CD4-positive, alpha-beta T cell treated with Interleukin-4 for 4 hours (primary cell): ENCODE measurements at places on chromosomes 1 and 21.

DNA sequence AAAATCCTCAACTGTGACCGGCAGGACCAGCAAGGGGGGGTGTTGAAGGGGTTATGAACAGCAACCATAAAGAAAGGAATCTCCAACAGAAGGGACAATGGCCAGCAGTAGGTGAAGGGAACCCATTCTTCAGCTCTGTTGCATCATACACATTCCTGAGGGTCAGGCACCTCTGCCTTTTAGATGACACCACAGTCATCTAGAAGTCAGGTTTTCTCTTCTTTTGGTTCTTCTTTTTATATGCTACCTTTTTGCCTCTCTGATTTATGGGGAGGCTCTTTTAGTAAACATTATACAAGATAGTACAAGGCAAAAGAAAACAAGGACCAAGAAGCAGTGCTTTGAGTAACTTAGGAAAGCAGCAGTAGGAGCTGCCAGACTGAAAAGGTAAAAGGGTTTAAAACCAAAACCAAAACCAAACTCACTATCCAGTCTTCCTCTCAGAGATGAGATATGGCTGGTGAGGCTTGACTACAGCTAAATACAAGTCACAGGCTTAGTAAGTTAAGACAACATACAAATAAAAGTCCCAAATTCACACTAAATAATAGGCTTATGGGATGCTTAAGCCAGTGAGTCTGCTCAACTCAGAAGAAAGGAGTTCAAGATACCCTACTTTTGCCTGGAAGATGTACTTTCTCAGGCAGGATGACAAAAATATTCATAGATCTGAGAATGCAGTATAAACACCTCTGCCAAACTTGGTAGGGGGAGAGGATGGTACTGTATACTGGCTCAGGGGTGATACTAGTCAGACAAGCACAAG lies 4.1 kb downstream of the TEX38 start:
- peak; percentile 38 for DNase-seq

DNA sequence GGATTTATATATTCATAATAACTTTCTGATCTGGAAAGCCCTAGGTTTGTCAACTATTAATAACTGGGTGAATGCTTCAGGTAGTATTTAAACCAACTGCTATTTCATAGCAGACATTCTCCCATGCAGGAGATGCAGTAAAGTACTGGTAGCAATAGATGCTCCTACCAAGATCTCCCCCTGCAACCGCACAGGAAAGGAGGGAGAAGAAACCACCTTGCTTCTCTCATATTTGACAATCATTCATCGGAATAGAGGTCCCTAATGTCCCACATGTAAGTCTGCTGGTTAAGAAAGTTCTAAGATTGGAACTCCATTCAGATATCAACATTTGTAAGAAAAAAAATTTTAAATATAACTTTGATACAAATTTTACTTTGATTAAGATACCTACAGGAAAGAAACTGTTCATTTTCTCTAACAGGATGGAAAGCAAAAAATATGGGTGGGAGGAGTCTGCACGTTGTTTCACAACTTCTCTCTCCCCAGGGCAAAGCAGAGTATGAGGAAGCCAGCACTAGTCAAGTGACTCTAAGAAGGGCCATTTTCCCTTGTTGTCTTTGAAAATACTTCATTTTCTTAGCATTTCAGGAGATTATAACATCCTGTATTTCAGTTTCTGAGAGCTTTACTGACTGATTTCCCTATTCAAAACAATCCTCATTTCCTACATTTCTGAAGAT lies at the start of gene PYHIN1:
PYHIN1 (plus strand) TSS at position 498 of the 683 bp plus-strand sequence. CDS start 5,359 bp downstream, outside the sequence.
- DNase-seq: peak; percentile 70

- no peak for DNase-seq
Measured at GRCh38 chr1:173275496-173275895, 68.4 kb upstream of the TNFSF4 start.

DNA sequence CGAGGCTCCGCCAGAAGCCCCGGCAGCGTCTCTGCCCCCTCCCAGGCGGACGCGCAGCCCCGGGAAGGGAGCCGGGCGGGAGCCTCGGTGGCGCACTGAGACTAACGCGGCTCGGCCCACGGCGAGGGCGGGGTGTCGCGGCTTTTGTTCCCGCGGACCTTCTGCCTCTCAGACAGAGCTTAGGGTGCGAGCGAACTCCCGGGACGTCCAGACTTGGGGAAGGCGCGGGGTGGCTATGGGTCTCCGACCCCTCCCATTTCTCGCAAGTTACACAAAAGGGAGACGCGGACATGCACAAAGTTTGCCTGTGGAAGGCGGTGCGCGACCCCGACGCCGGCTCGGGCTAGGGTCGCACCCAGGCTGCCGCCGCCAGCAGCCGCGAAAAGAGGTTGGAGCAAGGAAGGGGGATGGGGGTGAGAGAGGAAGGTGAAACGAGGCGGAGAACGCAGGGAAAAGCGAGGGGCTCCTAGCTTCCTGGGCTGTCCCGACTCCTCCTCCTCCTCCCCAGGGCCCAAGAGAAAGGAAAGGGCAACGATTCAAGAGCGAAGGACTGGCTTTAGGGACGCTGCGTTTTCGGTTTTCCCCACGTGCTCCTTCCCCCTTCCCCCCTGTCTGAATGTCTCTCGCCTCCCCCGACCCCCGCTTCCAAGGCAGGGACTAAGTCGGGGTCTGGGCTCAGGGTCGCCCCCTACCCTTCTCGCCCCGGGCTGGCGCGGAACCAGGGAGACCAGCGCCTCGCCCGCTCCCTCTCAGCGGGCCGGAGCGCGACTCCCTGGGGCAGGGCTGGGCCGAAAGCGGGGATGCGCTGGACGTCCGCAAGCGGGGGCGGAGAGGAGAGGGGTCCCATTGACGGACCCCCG lies 729 bp downstream of the APP start:
- DNase-seq: no peak

DNA sequence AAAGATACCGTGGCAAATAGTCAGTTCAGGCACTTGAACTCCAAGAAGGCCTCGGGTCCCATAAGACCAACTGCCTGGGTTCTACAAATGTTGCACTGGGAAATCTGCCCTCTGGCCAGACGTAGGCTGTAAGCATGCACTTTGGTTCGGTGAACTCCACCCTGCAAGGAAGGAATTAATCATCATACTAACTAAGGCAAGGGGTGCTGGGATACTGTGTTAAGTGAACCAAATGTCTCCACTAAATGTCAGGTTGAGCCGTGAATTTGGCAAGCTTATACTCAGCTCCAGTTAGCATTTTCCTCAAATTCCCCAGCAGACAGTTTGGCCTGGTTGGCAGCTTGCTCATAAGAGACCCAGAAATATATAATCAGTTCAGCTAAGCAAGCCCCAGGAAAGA lies 385.9 kb downstream of the GPATCH2 start:
- DNase-seq: no peak

GRCh38 chr1:219081943-219082925 lies 91.4 kb upstream of the LYPLAL1 start:
- no peak for DNase-seq

DNA sequence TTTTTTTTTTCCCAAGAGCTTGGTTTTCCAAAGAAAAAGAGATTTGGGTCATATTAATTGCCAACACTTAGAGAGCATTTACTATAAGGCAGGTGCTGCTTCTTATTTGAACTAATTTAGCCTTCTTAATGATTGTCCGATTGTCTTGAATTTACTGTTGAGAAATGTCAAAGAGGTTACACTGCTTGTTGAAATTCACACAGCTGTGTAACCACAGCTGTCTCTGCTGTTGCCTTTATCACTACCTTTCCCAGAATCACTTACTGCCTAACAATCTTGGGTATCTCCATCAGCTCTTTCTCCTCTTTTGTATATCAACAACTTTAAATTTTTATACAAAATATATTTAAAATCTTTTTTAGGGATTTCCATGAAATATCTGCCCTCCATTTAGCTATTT lies 115.6 kb downstream of the UCHL5 start:
- DNase-seq: no peak

GRCh38 chr21:42308161-42308913 lies 6.9 kb downstream of the TFF3 start:
- DNase-seq: no peak

DNA sequence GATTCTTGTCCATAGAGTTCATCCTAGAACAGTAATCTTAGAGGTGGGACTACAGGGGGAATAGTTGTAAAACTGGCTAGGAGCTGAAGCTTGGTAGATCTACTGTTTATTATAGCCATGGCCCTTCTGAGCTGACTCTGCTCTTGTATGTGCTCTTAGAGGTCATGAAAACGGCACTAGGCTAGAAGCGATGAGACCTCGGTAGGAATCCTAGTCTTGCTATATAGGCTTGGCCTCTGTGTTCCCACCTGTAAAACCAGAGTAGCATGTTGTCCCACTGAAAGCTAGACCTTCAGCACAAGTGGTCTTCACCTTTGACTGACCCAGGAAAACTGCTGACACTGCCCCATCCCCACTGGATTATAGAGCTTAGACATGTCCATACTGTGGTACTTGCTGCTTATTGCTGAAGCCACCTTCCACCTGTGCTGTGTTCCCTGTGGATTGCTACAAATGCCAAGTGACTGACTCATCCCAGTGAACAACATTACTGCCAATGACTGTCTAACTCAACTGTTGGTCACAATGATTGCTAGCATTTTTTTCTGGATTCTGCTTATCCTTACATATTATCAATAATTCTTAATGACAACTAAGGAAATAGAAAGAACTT lies 23.0 kb upstream of the PIGC start:
- no peak for DNase-seq

DNA sequence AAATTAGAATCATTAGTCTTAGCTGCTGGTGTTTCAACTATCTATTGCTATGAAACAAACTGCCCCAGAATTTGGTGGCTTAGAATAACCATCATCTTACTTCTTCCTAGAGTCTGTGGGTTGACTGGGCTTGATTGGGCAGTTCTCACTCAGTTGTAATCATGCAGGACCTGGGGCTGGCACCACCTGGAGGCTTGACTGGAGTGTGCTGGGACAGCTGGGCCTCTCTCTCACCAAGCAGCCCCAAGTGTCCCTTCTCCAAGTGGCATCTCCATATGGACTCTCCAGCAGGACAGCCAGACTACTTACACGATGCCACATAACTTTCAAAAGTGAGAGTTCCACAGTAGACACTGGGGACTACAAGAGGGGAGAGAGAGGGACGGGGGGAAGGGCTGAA lies 140.3 kb upstream of the ATP1B1 start:
- DNase-seq: no peak
